ENCODE measurements at places on chromosomes 7 and 10. TPM values are rescaled to one million over a fixed set of nuclear protein-coding genes. Genes with fewer than 3 reads are reported as not detected.

NPFFR1 gene
- total RNA-seq = 0.02 TPM

C10orf67 gene
- 0.31 TPM for total RNA-seq

SLC26A3 gene
- total RNA-seq = not detected

FRMPD2 gene
- not detected for total RNA-seq

CYP3A4 gene
- total RNA-seq = not detected

WDR86 gene
- 0.43 TPM for total RNA-seq

ZPBP gene
- total RNA-seq = not detected

LIPF gene
- total RNA-seq = not detected

ODAD2 gene
- total RNA-seq = 0.10 TPM

DNA sequence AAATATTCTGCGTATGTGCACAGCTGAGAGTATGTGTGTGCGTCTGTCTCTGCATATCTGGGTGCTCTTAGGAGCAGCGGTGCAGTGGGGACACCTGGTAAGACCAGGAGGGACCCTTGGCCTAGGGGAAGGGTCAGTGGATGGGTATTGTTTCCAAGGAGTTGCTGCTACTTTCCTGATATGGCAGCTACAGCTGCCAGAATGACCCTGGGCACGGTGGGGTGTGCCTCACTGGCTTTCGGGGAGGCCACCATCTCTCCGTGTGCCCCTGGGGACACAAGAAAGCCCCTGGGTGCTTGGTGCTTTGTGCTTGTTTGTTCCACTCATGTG is 8.6 kb downstream of the PFKFB3 start:
- peaks cover 11% of the 10 kb centered on the region for H3K4me1 ChIP-seq
- peaks cover 25% of the 10 kb centered on the region for H3K36me3 ChIP-seq
- no peak overlapping the region for H3K27ac ChIP-seq

GRCh38 chr7:143382126-143382790 is 1.1 kb downstream of the ZYX start:
- H3K27me3 ChIP-seq = no peaks in the 10 kb centered on the region
- H3K4me1 ChIP-seq = peaks cover 20% of the 10 kb centered on the region
- peak overlapping the region; percentile 66 for H3K27ac ChIP-seq
- no peak for DNase-seq
- peaks cover 3% of the 10 kb centered on the region for H3K36me3 ChIP-seq

GRCh38 chr10:86958901-86959736 is 720 bp downstream of the SNCG start:
- no peak overlapping the region for H3K27ac ChIP-seq
- no peak for DNase-seq
- no peak overlapping the region for H3K4me3 ChIP-seq
- no peaks in the 10 kb centered on the region for H3K27me3 ChIP-seq

DNA sequence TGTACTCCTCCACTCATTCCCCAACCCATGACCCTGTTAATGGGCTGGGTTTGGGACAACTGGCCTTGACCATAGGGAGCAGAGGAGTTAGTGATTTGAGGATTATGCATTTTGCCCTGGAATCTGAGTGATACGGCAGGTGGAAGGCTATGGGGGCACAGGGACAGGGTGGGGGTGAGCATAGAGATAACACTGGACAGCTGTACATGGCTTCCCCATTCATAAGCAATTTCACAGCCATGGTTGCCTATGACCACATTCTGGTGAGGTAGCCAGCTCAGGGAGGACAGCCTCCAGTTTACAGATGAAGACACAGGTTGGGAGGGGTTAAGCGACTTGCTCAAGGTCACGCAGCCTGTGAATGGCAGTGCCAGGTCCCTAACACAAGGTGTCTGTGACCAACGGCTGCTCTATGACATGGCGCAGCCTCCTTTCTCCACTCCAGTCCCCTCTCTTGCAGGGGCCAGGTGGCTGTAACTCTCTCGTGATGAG is 319.5 kb downstream of the PLXNA4 start:
- peaks cover 2% of the 10 kb centered on the region for H3K27me3 ChIP-seq
- H3K4me1 ChIP-seq = no peaks in the 10 kb centered on the region
- no peaks in the 10 kb centered on the region for H3K36me3 ChIP-seq

DNA sequence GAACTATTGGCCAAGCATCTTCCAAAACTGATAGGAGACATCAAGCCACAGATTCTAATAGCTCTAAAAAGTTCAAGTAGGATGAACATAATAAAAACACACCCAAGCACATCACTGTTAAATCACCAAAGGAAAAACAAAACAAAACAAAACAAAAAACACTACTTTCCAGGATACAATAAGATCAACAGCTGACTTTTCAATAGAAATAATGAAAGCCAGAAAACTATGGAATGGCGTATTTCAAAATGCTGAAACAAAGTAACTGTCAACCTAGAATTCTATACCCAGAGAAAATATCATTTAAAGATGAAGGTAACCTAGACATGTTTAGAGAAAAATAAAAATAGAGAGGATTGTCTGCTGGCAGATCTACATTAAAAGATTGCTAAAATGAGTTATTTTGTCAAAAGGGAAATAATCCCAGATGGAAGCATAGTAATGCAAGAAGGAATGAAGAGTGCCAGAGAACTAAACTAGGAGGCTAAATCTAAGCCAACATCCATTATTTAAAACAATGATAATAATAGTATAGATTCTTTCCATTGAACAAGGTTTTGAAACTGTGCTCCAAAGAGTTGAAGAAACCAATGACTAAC is 13.9 kb downstream of the TUBAL3 start:
- peaks cover 5% of the 10 kb centered on the region for H3K27me3 ChIP-seq
- no peak for DNase-seq
- no peaks in the 10 kb centered on the region for H3K4me1 ChIP-seq
- no peak overlapping the region for H3K4me3 ChIP-seq
- H3K27ac ChIP-seq = no peak overlapping the region
- H3K36me3 ChIP-seq = peaks cover 8% of the 10 kb centered on the region

- H3K36me3 ChIP-seq = no peaks in the 10 kb centered on the region
- no peak overlapping the region for H3K4me3 ChIP-seq
- DNase-seq = no peak
- peaks cover 3% of the 10 kb centered on the region for H3K27me3 ChIP-seq
- H3K27ac ChIP-seq = no peak overlapping the region
- no peaks in the 10 kb centered on the region for H3K4me1 ChIP-seq
Measured at GRCh38 chr10:75755528-75755927, 324.1 kb downstream of the LRMDA start.

DNA sequence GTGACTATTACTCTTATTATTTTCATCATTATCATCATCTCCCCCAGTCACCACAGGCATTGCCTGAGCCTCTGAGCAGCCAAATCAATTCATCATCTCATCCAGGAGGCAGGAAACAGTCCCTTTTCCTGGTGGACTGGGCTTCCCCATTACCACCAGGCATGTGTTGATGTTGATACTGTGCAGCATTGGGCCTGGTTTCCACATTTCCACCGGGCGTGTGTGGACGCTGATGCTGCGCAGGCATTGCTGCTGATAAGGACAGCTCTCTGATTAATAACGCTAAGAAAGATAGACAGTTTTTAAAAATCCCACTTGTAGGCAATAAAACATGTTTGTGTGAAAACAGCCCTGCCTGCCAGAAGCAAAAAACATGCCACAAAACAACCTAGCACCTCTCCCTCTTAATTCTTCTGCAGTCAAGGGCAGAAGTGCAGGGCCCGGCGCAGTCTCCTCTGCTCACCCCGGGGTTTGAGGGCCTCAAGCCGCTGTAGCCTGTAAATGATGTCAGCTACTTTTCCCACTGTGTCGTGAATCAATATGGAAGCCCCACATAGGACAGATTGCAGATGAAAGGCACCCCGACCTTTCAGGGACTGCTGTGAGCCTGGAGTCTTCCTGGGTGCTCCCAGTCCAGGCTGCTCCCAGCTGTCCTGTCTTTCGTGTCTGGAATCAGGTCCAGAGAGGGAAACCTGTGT is 216.0 kb downstream of the WDR37 start:
- H3K27me3 ChIP-seq = no peaks in the 10 kb centered on the region
- no peak overlapping the region for H3K27ac ChIP-seq
- no peaks in the 10 kb centered on the region for H3K4me1 ChIP-seq
- DNase-seq = no peak

- no peak for DNase-seq
- peaks cover 30% of the 10 kb centered on the region for H3K36me3 ChIP-seq
- H3K4me3 ChIP-seq = no peak overlapping the region
- peaks cover 29% of the 10 kb centered on the region for H3K4me1 ChIP-seq
- H3K27me3 ChIP-seq = no peaks in the 10 kb centered on the region
Measured at GRCh38 chr7:137900137-137900536, 53.4 kb upstream of the DGKI start.

- peak; percentile 14 for DNase-seq
- no peaks in the 10 kb centered on the region for H3K36me3 ChIP-seq
- no peak overlapping the region for H3K27ac ChIP-seq
- no peaks in the 10 kb centered on the region for H3K4me1 ChIP-seq
Measured at GRCh38 chr10:129365767-129366402, 101.2 kb upstream of the MGMT start.

GRCh38 chr10:126686268-126686667 is 15.8 kb upstream of the C10orf90 start:
- H3K4me3 ChIP-seq = no peak overlapping the region
- DNase-seq = no peak
- H3K27ac ChIP-seq = no peak overlapping the region
- no peaks in the 10 kb centered on the region for H3K4me1 ChIP-seq

- no peak overlapping the region for H3K27ac ChIP-seq
- no peak for DNase-seq
- no peaks in the 10 kb centered on the region for H3K27me3 ChIP-seq
- no peak overlapping the region for H3K4me3 ChIP-seq
- peaks cover 39% of the 10 kb centered on the region for H3K4me1 ChIP-seq
Measured at GRCh38 chr7:123752534-123752933, 3.7 kb upstream of the WASL start.

DNA sequence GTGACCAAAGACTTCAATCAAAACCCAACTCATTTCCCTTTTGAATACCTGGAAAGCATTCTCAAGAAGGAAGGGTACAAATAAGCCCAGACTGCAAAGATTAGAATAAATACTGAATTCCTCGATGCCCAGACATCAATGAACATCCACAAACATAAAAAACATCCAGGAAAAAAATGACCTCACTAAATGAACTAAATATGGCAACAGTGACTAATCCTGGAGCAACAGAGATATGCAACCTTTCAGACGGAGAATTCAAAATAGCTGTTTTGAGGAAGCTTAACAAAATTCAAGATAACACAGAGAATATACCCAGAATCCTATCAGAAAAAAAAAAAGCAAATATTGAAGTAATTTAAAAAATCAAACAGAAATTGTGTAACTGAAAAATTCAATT is 43.2 kb downstream of the PCLO start:
- H3K4me1 ChIP-seq = no peaks in the 10 kb centered on the region
- no peak overlapping the region for H3K27ac ChIP-seq
- no peaks in the 10 kb centered on the region for H3K36me3 ChIP-seq
- H3K27me3 ChIP-seq = no peaks in the 10 kb centered on the region

DNA sequence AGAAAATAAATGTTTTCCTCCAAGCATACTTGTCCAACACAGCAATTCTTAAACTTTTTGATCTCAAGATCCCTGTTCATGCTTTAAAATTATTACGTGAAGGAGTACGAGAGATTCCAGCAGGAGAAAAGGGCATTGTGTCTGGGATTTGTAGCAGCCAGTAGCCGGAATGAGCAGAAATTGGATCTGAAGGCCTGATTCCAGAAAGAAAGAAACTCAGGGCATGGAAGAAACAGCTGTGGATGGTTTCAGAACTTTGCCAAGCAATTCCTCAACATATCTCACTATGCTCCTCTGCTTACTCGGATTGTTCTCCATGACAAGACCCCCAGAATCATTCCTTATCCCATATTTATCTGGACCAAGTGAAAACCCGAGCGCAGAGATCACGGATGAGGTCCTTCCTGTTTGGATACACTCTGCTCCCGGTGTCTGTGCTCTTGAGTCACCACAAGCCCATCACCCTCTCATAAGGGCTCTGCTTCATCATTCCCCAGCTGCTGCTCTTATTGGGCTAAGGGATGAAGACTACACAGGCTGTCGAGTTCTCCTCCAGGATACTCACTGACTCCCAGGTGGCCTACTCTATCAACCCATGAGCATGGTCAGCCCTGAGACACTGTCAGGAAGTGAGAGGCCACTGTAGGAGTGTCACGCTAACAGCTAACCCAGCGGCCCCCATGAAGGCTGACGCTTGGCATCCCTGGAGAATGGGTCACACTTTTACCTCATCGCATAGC is 121.0 kb upstream of the LANCL2 start:
- no peaks in the 10 kb centered on the region for H3K4me1 ChIP-seq
- H3K4me3 ChIP-seq = no peak overlapping the region
- H3K36me3 ChIP-seq = no peaks in the 10 kb centered on the region
- no peak for DNase-seq
- H3K27ac ChIP-seq = no peak overlapping the region
- peaks cover 3% of the 10 kb centered on the region for H3K27me3 ChIP-seq

- no peak for DNase-seq
- peaks cover 24% of the 10 kb centered on the region for H3K4me1 ChIP-seq
- no peak overlapping the region for H3K27ac ChIP-seq
- peaks cover 57% of the 10 kb centered on the region for H3K36me3 ChIP-seq
- H3K4me3 ChIP-seq = no peak overlapping the region
Measured at GRCh38 chr7:127673902-127674301, 21.9 kb downstream of the SND1 start.

DNA sequence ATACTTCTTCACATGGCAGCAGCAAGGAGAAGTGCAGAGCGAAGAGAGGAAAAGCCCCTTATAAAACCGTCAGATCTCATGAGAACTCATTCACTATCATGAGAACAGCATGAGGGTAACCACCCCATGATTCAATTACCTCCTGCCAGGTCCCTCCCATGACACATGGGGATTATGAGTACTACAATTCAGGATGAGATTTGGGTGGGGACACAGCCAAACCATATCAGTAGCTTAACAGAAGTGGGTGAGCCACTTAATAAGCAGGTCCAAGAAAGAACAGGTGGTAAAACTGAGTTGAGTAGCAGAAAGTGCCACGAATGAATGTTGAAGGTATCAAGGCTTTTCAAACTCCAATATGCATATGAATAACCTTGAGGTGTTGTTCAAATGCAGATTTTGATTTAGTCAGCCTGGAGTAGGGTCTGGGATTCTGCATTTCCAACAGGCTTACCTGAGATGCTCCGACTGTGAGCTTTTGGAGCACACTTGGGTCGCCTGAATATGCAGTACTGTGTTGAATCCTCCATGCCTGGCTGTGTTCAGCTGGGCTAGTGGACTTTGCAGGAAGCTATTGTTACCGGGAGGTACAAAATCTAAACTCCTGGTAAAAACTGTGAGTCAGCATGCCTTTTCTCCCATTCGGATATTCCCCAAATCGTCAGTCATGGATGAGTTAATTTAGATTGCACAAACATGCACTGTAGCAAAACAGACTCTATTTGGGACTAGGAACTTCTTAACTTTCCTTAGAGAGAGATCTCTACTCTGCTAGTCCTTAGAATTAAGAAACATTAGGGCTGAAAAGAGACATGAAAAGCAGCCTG is 69.0 kb upstream of the PRKCQ start:
- no peaks in the 10 kb centered on the region for H3K36me3 ChIP-seq
- peaks cover 53% of the 10 kb centered on the region for H3K4me1 ChIP-seq
- H3K27ac ChIP-seq = peak overlapping the region; percentile 54
- H3K27me3 ChIP-seq = no peaks in the 10 kb centered on the region
- no peak for DNase-seq
- no peak overlapping the region for H3K4me3 ChIP-seq
